NCI-H460 (cell line): ENCODE measurements at places on chromosomes 5 and 9.

DNA sequence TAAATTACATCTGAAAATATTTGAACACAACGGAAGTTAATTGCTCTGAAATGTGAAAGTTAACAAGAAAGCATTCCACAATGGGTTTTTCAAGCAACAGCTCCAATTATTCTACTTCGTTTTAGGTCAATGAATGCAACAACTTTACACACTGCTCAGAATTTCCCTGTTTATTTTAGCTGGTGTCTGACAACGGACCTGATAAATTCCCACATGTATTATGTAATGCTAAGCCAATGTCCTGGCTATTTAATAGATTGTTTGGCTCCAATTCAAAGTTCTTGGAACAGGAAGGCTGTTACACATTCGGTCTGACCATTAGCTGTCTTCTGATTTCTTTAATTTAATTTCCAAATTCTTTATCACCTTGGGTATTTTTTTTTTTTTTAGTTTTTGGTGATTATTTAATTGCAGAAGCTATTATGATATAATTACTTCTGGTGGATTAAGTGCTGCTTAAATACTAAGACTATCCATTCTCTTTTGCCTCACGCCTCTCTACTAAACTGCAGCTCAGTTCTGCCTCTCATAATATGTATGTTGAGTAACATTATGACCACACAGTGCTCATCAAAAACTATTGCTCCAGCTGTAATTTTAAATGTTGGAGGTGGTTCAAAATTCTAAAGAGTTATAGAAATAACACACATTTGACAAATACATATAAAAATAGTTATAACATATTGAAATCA is 57.9 kb downstream of the MEF2C start:
- peak; percentile 81 for DNase-seq

- no peak for DNase-seq
Observed at GRCh38 chr5:141949511-141949910, 8.5 kb downstream of the PCDH12 start.

DNA sequence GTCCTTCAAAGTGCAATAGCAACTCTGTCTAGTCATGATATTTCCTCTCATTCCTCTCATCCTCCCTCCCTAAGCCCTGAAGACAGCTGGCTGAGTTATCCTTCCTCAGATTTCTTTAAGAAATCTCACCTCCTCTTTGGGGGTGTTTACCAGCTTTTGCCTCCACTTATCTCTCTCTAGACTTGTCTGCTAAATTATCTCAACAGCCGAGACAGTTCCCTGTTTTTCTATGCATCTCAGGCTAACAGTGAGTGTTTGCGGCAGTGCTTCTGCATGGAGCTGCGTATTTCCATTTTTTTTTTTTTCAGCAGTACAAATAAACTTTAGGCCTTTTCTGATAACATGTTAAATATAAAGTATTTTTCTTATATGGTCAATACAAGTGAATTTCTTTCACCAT is 20.9 kb downstream of the KCTD16 start:
- DNase-seq, result no peak

DNA sequence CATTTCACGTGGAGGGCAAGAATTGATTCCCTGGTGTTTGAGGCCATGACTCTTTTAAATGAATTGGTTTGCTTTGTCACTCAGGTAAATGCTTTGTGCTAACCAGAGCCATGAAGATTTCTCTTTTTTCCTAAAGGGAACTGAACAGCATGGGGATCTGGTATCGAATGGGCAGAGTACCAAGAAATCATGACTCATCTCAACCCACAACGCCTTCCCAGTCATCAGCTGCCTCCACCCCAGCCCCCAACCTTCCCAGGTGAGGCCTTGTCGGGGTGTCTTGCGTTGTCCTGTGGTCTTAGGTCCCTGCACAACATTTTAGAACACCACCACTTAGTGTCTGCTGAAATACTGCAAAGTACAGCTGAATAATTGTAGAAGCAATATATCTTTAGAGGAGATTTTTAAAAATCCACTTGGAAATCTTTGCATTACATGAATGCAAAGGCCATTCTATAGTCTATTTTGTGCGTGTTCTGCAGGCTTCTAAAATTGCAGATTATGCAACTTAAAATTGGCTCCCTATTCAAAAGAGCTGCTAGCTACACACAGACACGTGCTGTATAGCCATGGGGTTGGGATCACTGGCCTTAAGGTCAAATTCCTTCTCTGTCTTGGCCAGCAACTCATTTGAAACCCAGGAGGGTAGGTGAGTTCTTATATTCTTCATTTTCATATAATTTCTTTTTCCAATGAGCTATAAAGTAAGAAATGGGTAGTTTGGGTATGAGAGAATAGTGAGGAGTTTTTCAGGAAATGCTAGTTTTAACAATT is 69.0 kb downstream of the MVB12B start:
- DNase-seq, result no peak

DNA sequence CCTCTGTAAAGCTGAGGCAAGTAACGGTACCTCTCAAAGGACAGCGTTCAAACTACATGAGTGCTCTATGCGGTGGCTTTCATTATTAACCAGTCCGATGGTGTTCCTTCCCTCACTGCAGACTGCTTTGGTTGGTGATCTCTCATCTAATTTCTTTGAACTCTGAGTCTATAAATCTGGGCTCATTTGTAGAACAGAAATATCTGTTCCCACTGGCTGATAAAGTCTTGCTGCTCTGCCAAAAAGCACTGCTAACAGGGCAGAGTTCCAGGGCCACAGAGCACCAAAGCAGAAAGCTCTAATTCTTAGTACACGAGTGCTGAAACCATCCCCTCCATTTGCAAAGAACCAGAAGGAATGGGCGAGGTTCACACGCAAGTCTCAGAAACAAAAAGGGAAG is 81.9 kb downstream of the MED27 start:
- DNase-seq, result no peak

- no peak for DNase-seq
Observed at GRCh38 chr5:170479484-170479883, 24.3 kb upstream of the KCNIP1 start.

GRCh38 chr9:134375430-134376385 is 49.5 kb downstream of the RXRA start:
- DNase-seq, result no peak

DNA sequence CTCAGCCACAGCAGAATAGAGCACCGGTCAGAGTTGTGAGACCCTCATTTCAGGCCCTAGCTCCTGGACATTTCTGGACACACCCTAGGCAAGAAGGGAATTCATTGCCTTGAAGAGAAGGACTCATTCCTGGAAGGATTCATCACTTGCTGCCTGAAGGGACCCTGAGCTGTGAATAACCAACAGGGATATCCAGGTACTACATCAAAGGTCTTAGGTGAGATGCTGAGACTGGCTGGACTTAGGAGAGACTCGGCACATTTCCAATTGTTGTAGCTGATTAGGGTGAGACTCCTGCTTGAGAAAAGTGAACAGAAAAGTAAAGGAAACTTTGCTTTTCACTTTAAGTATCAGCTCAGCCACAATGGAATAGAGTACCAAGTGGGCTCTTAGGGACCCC is 208.1 kb upstream of the CDKN2B start:
- no peak for DNase-seq

DNA sequence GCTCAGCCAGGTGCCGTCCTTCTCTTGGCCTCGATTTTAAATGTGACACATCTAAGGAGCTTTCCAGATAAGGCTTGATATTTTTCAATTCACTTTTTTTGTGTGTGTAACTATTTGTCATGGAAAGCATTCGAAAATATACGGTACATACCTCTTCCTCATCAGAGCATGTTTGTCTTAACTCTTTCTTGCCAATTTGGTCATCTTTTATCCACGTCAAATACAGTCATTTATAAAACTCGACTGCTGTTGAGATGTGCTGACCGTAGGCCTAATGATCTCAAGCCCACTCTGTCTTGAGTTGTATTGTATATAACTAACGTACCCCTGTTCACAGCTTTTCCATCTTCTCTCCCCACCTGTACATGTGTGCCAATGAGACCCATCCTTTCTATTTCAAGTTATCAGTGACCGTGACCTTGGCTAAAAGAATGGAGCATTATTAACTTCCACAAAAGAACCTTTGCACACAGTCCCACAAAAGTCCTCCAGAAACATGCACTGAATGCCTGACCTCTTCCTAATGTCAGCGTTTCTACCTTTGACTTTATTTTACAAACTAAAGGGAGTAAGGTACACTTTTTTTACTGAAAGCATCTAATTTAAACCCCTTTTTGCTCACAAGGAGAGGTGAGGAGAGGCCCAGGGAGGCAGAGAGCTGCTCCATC is 61.6 kb downstream of the IPPK start:
- no peak for DNase-seq

GRCh38 chr5:50744776-50745175 is 78.3 kb downstream of the PARP8 start:
- no peak for DNase-seq

DNA sequence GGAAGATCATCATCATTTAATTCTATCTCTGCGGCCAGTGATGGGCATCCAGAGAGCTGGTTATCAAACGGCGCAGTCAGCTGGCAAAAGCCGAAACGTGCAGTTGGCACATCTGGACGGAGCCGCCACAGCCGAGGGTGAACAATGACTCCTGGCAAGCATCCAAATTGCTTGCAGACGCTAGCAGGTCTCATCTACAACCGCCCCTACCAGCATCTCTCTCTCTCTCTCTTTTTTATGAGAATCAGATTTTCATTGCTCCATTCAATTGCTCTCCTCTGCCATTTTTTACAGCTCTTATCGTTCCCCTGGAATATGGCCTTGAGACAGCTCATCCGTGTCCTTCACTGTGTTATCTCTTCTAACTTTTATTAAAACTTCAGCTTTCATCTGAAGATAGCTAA is 165.2 kb downstream of the MAPKAP1 start:
- peak; percentile 48 for DNase-seq

- DNase-seq, result no peak
Observed at GRCh38 chr9:27679338-27679737, 106.1 kb upstream of the C9orf72 start.

DNA sequence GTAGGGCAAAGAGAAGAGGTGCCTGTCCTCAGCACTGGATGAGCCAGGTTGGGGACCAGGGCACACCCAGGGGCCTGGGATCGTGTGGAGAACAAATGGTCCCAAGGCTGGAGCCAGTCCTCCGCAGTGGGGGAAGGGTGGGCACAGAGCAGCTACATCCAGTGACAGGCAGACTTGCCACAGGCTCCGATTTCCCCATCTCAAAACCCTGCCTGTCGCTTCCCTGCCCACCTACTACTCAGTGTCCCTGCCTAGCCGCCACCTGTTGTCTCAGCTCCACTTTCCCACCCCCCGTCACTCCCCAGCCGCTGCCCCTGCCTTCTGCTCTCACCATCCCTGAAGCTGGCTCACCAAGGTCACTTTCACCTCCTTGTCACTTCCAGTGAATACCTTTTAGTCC is 13.9 kb upstream of the ENHO start:
- no peak for DNase-seq

DNA sequence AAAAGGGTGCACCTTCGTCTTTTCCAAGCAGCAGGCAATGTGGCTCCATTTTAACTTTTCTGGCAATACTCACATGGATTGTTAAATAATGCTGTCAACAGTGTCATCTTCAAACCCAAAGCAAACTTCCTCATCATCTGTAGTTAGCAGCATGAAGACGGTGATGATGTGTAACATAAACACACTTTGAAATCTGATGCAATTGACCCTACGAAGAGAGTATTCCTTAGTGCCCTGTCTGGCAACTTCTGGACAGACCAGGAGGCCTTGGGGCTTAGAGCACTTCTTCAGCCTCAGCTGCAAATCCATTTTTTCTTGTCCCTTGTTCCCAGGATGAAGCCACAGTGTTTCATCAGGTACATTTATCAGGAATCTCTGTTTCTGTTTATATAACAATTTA is 149.1 kb downstream of the GHR start:
- DNase-seq, result no peak

- no peak for DNase-seq
Observed at GRCh38 chr5:86878250-86878649, 260.5 kb downstream of the COX7C start.

- peak; percentile 85 for DNase-seq
Observed at GRCh38 chr5:130720355-130720754, 444.7 kb downstream of the HINT1 start.

GRCh38 chr9:72718503-72718902 is 197.1 kb downstream of the TMC1 start:
- no peak for DNase-seq

- no peak for DNase-seq
Observed at GRCh38 chr9:36559036-36559695, 13.5 kb upstream of the MELK start.

GRCh38 chr9:131117762-131118145 is 7.6 kb upstream of the NUP214 start:
- DNase-seq, result no peak

- DNase-seq, result no peak
Observed at GRCh38 chr5:151718153-151718552, 31.4 kb upstream of the SPARC start.

DNA sequence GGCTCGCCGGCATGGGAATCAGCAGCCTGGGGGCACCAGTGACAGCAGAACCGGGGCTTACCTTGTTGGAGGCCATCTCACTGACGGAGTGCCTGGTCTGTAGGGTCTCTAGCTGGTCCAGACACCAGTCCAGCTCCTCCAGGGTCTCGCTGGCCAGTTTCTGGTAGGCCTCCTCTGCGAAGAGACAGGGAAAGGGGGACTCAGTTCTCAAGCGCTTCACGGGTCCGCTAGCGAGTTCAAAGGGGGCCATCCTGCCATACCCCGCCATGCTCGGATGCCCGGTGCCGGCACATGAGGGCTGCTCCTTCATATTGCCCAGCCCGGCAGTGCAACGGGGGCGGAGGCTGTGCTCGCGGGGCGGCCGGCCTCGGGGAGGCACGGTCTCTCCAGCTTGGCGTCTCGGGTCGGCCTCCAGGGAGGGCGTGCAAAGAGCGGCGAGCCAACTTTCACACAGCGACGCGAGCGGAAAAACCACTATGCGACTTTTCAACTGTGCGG is 456.0 kb downstream of the RAB3C start:
- DNase-seq, result no peak

- no peak for DNase-seq
Observed at GRCh38 chr5:79746642-79747569, 57.3 kb downstream of the CMYA5 start.

- DNase-seq, result no peak
Observed at GRCh38 chr5:144313147-144313726, 142.6 kb downstream of the KCTD16 start.

GRCh38 chr5:137660349-137660817 is 75.5 kb downstream of the KLHL3 start:
- peak; percentile 64 for DNase-seq

- DNase-seq, result no peak
Observed at GRCh38 chr5:151617841-151618710, 26.9 kb upstream of the FAT2 start.

DNA sequence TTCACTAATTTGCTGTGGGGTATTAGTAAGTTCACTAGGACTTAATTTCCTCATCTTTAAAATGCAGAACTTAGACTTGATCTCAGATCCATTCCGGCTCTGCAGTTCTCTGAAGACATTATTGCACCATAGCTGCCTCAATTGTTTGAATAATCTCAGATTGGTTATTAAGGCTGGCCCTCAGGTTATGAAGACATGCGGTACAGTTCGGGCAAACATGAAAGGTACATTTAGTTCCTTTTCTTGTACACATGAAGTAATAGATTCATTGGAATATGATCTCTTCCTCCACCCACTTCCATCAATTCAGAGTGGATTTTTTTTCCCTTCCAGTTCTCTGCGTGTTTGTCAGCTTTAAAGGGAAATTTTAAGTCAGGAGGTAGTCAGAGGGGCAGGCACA is 28.0 kb downstream of the ATP6V0E1 start:
- no peak for DNase-seq

GRCh38 chr5:14726066-14726838 is 61.7 kb downstream of the OTULIN start:
- DNase-seq, result no peak

GRCh38 chr5:153096381-153096780 is 394.1 kb upstream of the GRIA1 start:
- no peak for DNase-seq
